BE2C (cell line): ENCODE measurements at places on chromosomes 11 and 22.

DNA sequence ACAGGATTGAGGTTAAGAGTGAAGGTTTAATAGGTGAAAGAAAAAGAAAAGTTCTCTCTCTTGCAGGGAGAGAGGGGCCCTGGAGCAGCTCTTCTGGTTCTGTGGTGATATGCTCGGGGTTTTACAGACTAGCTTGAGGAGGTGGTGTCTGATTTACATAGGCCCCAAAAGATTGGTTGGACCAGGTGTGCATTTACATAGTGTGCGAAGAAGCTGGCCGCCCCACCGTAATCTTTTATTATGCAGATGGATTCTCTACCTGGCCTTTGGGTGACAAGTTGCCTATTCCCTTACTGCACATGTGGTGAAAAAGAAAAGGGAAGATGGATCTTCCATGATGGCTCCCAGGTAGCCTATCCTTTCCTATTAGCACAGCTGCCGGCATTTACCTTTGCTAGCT is 219.9 kb upstream of the GRIA4 start:
- DNase-seq, result no peak

DNA sequence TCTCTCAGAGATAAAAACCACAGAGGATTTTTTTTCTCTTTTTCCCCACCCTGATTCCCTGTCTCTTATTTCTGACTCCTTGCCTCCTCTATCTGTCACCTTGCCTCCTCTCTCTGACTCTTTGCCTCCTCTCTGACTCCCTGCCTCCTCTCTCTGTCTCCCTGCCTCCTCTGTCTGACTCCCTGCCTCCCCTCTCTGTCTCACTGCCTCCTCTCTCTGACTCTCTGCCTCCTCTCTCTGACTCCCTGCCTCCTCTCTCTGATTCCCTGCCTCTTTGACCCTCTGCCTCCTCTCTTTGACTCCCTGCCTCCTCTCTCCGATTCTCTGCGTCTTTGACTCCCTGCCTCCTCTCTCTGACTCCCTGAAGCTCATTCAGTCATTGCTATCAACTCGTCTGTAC is 3.1 kb downstream of the RASD2 start:
- no peak for DNase-seq

DNA sequence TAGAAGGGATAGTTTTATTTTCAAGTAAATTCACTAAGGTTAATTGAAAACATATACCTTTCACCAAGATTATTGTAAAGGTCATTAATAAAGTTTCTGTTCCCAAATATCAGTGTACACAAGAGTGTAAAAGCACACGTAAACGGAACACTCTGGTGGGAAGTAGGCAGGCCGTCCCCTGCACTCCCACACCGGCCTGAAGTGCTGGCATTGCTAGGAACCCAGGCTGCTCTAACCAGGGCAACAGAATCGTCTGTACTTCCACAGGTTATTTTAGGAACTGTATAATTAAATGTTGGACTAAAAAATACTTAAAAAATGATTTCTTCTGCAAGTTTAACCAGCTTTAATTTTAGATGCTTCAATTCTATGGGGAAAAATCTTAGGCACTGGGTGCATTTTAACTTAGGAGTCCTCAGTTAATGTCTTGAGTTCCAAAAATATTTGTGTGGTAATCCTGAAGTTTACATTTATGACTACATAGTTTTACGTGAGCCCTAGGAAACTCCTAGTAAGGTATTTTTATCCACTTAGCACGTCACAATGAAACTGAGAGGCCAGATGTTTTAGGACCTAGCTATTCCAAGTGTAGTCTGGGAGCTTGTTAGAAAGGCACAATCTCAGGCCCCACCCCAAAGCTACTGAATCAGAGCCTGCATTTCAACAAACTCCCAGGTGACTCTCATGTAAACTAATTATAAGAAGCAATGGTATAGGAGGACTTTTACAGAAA is 31.2 kb downstream of the KMT5B start:
- DNase-seq, result no peak

DNA sequence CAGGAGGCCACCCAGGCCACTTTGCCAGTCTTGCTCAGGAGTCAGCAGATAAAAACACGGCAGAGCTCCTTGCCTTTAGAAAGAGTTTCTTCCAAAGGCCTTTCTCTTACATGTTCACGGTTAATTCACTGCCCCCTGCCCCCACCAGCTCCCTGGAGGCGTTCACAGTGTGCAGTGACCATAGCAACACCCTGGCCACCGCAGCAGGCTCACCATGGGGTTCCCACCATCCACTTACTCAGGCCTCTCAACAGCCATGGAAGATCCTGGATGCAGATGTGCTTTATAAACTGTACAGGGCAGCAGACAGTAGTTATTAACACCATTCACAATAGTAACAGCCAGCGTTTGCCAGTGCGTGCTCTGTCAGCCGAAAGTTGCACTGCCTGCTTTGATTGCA is 10.6 kb upstream of the MYO7A start:
- no peak for DNase-seq
